IMR-90 (cell line): ENCODE measurements at places on chromosomes 3 and 15. TPM values are rescaled to one million over a fixed set of nuclear protein-coding genes. Genes with fewer than 3 reads are reported as not detected.

The C3orf20 gene
- not detected in 2 replicates for total RNA-seq

The NEK4 gene
- 16.9 and 24.7 TPM in 2 replicates for total RNA-seq

The BCL2A1 gene
- total RNA-seq: 2.5 and 4.5 TPM in 2 replicates

The PLCH1 gene
- total RNA-seq: not detected in 2 replicates

The SPTBN5 gene
- under 0.01 TPM in 2 replicates for total RNA-seq

The IGSF11 gene
- 0.18 TPM in 1 of 2 replicates, not detected in the other for total RNA-seq

The MYL3 gene
- not detected in 2 replicates for total RNA-seq

The LAMB2 gene
- total RNA-seq: 179 and 213 TPM in 2 replicates

The CD80 gene
- total RNA-seq: not detected in 2 replicates
